H1 (cell line): ENCODE measurements at places on chromosomes 13 and 19. TPM values are rescaled to one million over a fixed set of nuclear protein-coding genes. Genes with fewer than 3 reads are reported as not detected.

DNA sequence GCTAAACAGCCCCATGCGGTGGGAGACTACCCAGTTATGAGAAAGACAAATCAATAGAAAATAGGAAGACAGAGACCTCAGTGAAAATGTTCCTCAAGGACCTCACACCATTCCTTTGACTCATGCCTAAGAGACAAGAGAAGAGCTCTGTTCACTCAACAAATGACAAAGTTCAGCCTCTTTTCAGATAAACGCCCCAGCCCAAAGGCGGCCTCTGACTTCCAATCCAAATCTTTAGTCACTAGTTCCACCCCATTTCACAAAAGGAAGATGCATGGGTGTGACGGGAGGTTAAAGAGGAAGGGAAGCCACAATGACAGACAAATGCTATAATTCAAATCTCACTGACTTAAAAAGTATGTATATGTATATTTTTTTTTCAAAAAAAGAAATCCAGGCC lies 8.1 kb downstream of the CARS2 start:
- H3K27me3 ChIP-seq: no peaks in the 10 kb centered on the region
- H3K4me1 ChIP-seq: no peaks in the 10 kb centered on the region
- DNase-seq: no peak
- peaks cover 4% of the 10 kb centered on the region; the same call in 1 of the 2 replicates for H3K36me3 ChIP-seq

- H3K4me3 ChIP-seq: peak overlapping the region; percentile 89
- no peak for DNase-seq
- no peaks in the 10 kb centered on the region for H3K36me3 ChIP-seq
- H3K27ac ChIP-seq: peak overlapping the region; percentile 62; the same call in 1 of the 2 replicates
- peaks cover 2% of the 10 kb centered on the region for H3K4me1 ChIP-seq
Measured at GRCh38 chr13:24922387-24922744, 158.4 kb downstream of the RNF17 start.

The FFAR1 gene
- not detected in 2 replicates for total RNA-seq

DNA sequence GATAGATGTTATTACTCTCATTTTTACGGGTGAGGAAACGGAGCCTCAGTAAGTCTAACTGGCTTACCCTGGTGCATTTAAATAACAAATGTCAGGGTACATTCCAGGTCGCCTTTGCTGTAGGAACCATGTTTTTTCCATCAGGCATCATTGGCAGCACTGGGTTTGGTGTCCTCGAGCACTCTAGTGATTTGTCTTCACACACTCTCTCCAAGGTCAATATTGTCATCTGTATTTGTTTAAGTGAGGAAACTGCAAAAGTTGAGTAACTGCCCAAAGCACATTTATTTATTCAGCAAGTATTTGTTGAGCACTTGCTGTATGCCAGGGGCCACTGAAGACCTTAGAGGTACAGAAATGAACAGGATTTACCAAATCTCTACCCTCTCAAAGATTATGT lies 78.6 kb downstream of the DCT start:
- DNase-seq: no peak
- no peaks in the 10 kb centered on the region for H3K4me1 ChIP-seq
- no peak overlapping the region for H3K27ac ChIP-seq
- H3K36me3 ChIP-seq: no peaks in the 10 kb centered on the region

The PSG4 gene
- total RNA-seq: not detected in 2 replicates

GRCh38 chr19:46716672-46717033 lies 261 bp downstream of the PRKD2 start:
- no peak overlapping the region for H3K27ac ChIP-seq
- DNase-seq: no peak
- H3K36me3 ChIP-seq: peaks cover 7% of the 10 kb centered on the region; the same call in 1 of the 2 replicates
- H3K4me3 ChIP-seq: peak overlapping the region; percentile 63
- H3K27me3 ChIP-seq: no peaks in the 10 kb centered on the region

DNA sequence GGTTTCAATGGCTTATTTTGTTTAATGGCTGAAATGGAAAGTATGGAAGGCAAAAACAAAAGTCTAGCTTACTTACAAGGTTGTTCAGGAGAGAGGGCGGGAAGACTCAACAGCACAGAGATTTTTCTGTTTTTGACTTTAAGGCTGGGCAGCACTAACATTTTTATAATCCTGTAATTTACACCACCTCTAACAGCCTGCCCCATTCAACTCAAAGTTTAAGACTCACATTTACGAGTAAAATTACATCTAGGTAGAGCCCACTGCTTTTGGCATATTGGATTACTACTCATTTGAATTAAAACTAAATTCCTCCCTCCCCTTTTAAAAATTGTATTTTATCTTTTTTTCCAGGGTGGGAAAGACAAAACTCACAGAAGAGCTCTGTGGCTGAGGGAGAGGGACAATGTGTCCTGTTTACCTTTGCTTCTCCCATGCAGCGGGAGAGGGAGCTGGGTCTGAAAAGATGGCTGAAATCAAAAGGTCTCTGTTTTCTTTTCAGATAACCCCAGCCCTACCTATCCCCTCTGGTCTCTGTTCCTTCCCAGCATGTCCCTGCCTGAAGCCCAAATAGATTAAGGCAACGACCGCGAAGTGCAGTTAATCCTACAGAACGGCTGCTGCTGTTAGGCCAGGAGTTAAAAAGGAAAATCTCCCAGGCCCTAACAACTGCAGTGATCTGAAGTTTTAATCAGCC lies 6.6 kb downstream of the EFNB2 start:
- no peaks in the 10 kb centered on the region for H3K36me3 ChIP-seq
- no peak for DNase-seq
- no peaks in the 10 kb centered on the region; the same call in 1 of the 2 replicates for H3K27me3 ChIP-seq
- peaks cover 14% of the 10 kb centered on the region for H3K4me1 ChIP-seq

GRCh38 chr13:24040835-24041234 lies 119.7 kb upstream of the SPATA13 start:
- H3K36me3 ChIP-seq: no peaks in the 10 kb centered on the region
- H3K4me3 ChIP-seq: no peak overlapping the region
- no peak for DNase-seq
- H3K4me1 ChIP-seq: 0 out of 2 replicates have a peak, but pooled peaks cover 5% of the 10 kb centered on the region
- H3K27ac ChIP-seq: no peak overlapping the region

The REEP6 gene
- 12.6 and 13.4 TPM in 2 replicates for total RNA-seq

The ODAD3 gene
- total RNA-seq: 1.6 and 2.2 TPM in 2 replicates

The NUDT15 gene
- 64.3 and 65.9 TPM in 2 replicates for total RNA-seq

The KCNN1 gene
- total RNA-seq: 9.3 and 11.0 TPM in 2 replicates

The OVOL3 gene
- total RNA-seq: not detected in 2 replicates

The COX7A1 gene
- total RNA-seq: 0.60 and 0.75 TPM in 2 replicates

DNA sequence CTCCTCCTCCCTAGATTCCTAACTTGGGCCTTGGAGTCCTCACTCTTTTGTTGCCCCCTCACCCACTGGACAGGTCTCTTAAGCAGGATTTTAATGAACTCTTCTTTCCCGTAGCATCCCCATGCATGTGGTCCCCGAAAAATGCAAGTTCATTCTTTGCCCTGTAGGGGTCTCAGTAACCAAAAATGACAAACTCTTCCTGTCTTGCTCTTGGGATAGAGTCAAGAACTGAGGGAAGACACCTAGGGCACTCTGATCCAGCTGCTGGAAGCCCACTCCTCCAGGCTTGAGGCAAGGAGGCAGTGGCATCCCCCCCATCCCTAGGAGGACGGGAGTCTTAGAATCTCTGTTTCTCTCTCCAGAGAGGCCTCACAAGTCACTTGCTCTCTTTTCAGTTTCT lies 987.0 kb downstream of the DIAPH3 start:
- no peak overlapping the region for H3K4me3 ChIP-seq
- DNase-seq: no peak
- H3K4me1 ChIP-seq: peaks cover 1% of the 10 kb centered on the region
- no peaks in the 10 kb centered on the region for H3K27me3 ChIP-seq

The LAIR1 gene
- total RNA-seq: not detected in 2 replicates

GRCh38 chr13:63864171-63864902 lies 2448.7 kb upstream of the PCDH20 start:
- no peak for DNase-seq
- H3K4me1 ChIP-seq: no peaks in the 10 kb centered on the region
- H3K4me3 ChIP-seq: no peak overlapping the region
- no peaks in the 10 kb centered on the region for H3K27me3 ChIP-seq

DNA sequence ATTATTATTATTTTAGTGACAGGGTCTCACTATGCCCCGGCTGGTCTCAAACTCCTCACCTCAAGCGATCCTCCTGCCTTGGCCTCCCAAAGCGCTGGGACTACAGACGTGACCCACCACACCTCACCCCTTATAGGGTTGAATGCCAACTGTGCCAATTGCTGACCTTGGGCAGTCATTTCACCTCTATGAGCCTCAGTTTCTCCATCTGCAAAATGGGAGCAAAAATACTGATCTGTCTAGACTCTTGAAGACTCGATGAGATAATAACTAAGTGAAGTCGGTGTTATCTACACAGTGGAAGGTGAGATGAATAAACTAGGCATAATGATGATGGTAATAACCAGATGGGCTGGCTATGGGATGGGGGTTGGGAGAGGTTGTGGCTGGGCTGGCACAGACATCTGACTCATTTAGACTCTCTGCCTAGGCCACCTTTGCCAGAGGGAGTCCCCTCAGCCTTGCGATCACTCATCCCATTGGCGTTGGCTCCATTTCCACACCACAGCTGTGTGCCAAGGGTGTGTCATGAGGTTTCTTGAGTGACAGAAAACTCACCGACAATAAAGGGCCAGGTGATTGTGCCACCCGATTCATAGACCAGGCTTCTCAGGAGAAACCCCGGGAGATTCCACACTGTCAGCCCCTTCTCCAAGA lies at the start of gene CASP14:
TSS of gene CASP14 (plus strand) at position 596 of the 657 bp plus-strand sequence. CDS start 2,772 bp downstream, outside the sequence.
- no peak within 1 kb of the TSS for H3K27ac ChIP-seq
- H3K27me3 ChIP-seq: no peaks in the 10 kb centered on the region
- H3K4me3 ChIP-seq: no peak within 1 kb of the TSS
- no peak for DNase-seq
- no peaks in the 10 kb centered on the region for H3K36me3 ChIP-seq
- H3K4me1 ChIP-seq: no peaks in the 10 kb centered on the region

The CASP14 gene
- total RNA-seq: not detected in 2 replicates

The POU4F1 gene
- 0.27 and 0.32 TPM in 2 replicates for total RNA-seq

GRCh38 chr19:53953383-53953782 lies 9.4 kb upstream of the CACNG8 start:
- H3K4me1 ChIP-seq: peaks cover 12% of the 10 kb centered on the region
- no peak overlapping the region for H3K4me3 ChIP-seq
- DNase-seq: no peak
- H3K27ac ChIP-seq: no peak overlapping the region
- H3K27me3 ChIP-seq: no peaks in the 10 kb centered on the region
- no peaks in the 10 kb centered on the region; the same call in 1 of the 2 replicates for H3K36me3 ChIP-seq

The EPSTI1 gene
- total RNA-seq: 0.37 and 0.46 TPM in 2 replicates

The F2RL3 gene
- total RNA-seq: not detected in 2 replicates

The MCEMP1 gene
- not detected in 2 replicates for total RNA-seq

The DOHH gene
- total RNA-seq: 17.7 and 19.1 TPM in 2 replicates
